ENCODE measurements at places on chromosomes 11 and 22.

- no peak for DNase-seq
These were observed 43.3 kb upstream of the SORL1 start for GRCh38 chr11:121408830-121409229.

- no peak for DNase-seq
These were observed 74.6 kb upstream of the FAT3 start for GRCh38 chr11:92149996-92150395.

GRCh38 chr11:27228906-27229290, 134.1 kb downstream of the CCDC34 start:
- no peak for DNase-seq

DNA sequence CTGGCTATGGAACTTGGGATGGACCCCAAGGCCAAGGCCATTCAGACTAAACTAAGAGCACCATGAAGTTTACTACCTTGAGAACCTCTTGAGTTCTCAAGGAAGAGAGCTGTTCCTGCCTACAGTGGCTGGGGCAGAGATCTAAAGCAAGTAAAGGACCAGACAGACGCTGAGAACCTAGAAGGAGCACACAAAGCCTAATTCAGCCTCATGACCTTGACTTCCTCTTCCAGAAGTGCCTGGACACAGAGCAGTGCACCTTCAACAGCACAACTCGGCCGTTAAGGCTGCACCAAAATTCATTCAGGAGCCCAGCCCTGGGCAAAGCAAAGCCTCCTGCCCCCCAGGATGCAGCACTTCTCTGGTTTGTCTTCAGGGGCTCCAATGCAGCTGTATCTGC, 82.9 kb upstream of the AKIP1 start:
- DNase-seq: no peak

- no peak for DNase-seq
These were observed 432 bp downstream of the TNKS1BP1 start for GRCh38 chr11:57324154-57324885.

GRCh38 chr22:45852826-45853225, 124.1 kb downstream of the WNT7B start:
- no peak for DNase-seq

GRCh38 chr11:12016246-12016645, 7.8 kb upstream of the DKK3 start:
- DNase-seq: no peak

DNA sequence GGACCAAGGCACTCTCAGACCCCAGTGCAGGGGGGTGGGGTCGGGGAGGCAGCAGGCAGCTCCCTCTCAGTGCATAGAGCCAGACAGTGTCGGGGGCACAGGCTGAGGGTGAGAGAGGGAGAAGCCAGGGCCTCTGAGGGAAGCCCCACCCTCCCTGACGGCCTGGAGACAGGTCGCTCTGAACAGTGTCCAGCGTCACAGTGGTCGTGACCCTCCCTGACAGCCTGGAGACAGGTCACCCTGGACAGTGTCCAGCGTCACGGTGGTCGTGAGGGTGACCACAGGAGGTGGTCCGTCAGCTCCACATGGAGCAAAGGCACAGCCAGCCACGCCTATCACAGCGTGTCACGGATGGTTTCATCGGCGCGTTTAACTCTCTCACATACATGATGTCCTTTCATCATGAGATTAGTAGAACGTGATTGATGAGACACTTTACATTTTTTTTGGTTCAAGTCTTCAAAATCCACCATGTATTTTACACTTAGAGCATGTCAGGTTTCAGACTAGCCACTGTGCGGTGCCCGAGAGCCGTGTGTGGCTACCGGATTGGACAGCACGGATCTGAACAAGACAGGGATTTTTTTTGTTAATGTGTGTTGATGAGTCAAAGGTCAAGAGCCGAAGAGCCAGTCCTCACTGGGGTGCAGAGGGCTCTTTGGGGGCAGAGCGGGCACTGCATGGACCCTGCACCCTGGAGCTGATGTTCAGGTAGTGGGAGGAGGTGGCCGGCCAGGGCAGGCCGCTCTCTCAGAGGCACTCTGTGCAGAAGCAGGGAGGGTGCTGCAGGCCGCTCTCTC, 23.9 kb upstream of the PANX2 start:
- no peak for DNase-seq

DNA sequence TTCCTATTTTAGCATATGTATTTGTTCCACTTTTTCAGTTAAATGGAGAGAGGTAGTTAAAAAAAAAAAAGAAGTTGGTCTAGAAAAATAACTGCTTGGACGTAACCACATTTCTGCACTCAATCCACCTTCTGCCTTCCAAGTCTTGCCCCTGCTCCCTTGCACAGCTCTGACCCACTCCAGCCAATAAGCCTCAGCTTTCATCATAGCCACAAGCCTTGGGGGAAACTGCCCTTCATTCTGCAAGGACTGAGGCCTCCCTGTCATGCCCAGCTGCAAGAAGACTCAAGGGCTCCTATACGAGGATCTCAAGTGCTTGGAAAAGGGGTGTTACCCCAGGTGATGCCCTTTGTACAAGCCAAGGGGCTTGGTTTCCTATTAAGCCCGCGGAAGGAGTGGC, 36.0 kb upstream of the OAF start:
- DNase-seq: no peak

DNA sequence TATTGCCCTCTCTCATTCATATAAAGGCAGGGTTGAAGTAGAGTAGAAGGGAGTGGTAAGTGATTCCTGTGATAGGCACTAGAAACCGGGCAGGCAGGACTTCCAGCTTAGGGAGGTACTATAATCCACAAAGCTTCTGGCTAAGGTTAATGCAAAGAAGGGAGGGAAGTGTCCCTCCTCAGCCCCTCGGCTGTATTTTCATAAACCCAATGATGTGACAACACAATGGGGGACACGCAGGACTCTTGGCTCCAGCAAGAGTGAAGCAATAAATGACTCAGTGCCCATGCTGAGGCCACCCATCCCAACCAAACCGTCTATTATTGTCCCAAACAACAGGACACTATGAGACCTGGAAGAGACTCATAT, 90.7 kb downstream of the ETS1 start:
- DNase-seq: no peak

GRCh38 chr22:33921525-33922348, 1.5 kb upstream of the LARGE1 start:
- DNase-seq: no peak

GRCh38 chr22:23243006-23243573, 62.8 kb downstream of the BCR start:
- no peak for DNase-seq

- no peak for DNase-seq
These were observed 273.0 kb downstream of the TBC1D22A start for GRCh38 chr22:47035425-47035881.

DNA sequence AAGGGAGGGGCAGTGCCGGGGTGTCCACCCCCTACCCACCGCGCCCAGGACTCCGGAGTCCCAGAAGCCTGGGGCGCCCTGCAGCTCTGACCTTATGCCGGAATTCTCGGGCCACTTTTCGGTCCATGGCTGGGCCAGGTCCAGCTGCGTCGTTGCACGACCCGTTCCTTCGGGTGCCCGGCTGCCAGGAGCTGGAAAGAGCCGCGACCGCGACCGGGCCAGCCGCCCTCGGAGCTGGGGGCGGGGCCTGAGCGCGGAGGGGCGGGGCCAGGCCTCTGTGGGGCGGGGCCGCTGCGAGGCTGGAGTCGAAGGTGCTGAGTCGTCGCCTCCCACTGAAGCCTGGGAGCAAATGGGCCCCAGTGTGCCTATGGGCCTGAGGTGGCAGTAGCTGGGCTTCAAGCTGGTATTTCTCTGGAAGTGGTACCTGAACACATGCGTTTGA, at the start of gene USH1C:
TSS of gene USH1C (minus strand) at position 236 of the 442 bp plus-strand sequence. CDS start at position 127, 109 bp downstream.
- peak; percentile 45 for DNase-seq

GRCh38 chr11:117011541-117011898, 86.7 kb downstream of the SIK3 start:
- DNase-seq: no peak

DNA sequence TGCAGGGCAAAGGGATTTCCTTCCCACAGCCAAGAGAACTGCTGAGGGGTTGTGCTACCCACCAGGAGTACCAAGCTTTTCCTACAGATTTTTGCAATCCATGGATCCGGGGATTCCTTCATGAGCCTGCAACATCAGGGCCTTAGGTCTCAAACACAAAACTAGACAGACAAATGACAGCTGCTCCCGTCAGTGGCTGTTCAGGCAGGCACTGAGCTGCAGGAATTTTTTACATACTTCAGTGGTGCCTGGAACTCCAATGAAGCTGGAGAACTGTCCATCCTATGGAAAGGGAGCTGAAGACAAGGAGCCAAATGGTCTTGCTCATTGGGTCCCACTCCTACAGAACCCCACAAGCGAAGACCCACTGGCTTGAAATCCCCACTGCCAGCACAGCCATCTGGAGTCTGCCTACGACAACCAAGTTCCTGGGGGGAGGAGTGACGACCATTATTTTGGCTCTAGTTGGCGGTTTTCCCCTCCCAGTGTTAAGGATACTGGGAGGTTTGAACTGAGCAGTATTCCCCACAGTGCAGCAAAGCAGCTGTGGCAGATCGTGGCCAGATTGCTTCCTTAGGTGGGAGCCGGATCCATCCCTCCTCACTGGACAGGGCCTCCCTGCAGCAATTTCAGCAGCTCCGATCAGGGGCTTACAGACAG, 157.7 kb upstream of the TMEM45B start:
- no peak for DNase-seq

DNA sequence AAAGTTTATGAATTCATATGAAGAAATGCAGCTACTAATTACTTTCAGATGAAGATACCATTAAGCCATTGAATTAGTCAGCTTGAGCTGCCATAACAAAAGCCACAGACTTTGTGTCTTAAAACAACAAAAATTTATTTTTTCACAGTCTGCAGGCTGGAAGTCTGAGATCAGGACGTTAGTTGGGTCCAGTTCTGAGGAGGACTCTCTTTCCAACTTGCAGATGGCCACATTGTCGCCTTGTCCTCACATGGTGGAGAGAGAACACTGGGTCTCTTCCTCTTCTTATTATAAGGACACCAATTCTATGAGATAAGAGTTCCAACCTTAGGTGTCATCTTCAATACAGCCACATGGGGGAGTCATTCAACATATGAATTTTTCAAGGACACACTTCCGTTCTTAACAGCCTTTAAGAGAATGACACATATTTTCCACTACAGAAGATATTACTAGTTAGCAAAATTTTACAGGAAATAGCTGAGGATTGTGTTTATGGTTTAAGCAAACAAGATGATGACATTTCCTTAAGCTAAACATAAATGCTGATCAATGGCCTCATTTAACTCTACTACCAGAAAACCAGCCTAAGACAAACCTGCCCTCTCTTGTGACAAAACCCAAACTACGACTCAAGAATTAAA, 56.0 kb downstream of the DCUN1D5 start:
- DNase-seq: no peak

- DNase-seq: no peak
These were observed 21.1 kb upstream of the PLET1 start for GRCh38 chr11:112281726-112282125.

- DNase-seq: peak; percentile 81
These were observed 24.7 kb downstream of the PACSIN2 start for GRCh38 chr22:42990131-42990838.

GRCh38 chr11:5719703-5720495, 16.3 kb upstream of the OR56B1 start:
- no peak for DNase-seq

GRCh38 chr11:128731041-128731663, 37.3 kb downstream of the FLI1 start:
- no peak for DNase-seq

- no peak for DNase-seq
These were observed 11.5 kb upstream of the TMEM216 start for GRCh38 chr11:61380884-61381283.

DNA sequence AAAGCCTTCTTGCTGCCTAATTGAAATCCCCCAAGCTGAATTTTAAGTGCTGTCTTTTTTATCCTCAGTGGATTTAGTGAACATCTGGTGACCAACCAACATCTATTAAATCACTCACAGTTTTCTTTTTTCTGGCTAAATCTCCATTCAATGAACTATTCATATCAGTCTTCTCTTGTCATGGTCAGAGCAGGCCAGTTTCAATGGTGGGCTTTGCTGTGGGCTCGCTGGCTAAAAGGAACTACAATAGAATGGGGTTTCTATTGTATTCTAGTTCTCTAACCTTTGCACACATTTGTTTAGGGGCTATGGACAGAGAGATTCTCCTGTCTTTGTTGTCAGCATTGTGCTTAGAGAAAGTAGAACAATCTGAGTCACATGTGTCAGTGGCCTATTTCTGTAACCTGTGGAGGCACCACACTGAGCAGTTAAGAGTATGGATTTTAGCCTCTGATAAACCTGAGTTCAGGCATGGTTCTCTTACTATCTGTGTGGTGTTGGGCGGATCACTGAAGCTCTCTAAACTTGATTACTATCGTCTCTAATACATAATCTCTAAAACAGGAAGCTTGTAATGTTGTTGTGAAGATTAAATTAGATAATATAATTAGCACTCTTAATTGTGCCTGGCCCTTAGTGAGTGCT, 94.2 kb upstream of the CADM1 start:
- DNase-seq: no peak

DNA sequence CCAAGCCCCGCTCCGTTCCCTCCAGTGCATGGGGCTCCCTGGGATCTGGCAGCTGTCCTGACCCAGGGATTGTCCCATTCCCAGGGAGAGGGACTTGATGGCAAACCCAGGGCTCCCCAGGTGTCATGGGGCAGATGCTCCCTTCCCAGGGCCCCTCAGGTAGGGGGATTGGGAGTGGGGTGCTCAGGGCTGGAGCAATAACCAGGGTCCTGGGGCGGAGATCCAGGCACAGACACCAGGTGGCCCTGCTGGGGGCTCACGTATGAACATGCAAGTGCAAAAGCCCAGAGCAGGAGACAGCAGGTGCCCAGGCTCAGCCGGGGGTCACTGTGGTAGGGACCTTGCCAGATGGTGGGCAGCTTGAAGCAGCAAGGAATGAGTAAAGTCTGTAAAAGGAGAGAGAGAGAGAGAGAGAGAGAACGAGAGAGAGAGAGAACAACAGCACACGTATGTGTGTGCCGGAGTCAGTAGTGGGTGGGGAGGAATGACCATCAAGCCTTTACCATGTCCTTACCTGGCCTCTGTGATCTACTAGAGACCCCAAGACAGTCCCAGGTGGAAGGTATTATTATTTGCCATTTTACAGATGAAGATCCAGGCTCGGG, 19.3 kb upstream of the MPPED1 start:
- no peak for DNase-seq
